ENCODE measurements at places on chromosomes 11 and 22.

- no peak for DNase-seq
These were observed 9.5 kb downstream of the FREY1 start for GRCh38 chr11:45897556-45897955.

GRCh38 chr22:32271389-32271788 lies 16.2 kb upstream of the SLC5A4 start:
- DNase-seq = no peak

DNA sequence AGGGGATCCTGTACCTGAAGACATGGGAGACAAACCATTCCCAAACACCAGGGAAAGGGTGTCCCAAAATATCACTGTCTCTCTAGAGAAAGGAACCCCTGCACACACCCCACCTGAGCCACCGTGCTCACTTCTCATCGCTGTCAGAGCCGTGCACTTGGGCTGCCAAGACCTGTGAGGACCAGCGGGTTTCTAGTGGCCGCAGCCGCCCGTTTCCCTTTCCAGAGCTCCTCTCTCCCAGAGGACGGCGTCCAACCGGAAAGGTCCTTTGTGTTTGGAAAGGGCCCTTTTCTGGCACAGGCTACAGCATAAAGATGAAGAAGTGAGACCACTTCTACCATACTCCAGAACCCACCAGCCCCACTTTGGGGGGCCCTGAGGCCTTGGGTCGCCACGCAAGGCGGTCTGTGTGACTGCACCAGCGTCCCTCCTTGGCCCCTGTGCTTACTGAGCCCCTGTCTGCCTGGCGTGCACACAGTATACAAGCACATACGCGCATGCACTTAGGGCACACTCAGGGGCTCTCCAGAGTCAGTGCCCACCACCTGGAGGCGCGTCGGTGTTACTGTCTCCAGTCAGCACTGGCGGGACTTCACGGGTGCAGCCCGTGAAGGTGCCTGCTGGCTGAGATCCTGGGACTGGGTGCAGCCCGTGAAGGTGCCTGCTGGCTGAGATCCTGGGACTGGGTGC lies 381.8 kb downstream of the TBC1D22A start:
- no peak for DNase-seq

GRCh38 chr22:47397673-47398072 lies 635.2 kb downstream of the TBC1D22A start:
- no peak for DNase-seq

GRCh38 chr22:38935023-38935422 lies 22.4 kb upstream of the APOBEC3A start:
- no peak for DNase-seq

DNA sequence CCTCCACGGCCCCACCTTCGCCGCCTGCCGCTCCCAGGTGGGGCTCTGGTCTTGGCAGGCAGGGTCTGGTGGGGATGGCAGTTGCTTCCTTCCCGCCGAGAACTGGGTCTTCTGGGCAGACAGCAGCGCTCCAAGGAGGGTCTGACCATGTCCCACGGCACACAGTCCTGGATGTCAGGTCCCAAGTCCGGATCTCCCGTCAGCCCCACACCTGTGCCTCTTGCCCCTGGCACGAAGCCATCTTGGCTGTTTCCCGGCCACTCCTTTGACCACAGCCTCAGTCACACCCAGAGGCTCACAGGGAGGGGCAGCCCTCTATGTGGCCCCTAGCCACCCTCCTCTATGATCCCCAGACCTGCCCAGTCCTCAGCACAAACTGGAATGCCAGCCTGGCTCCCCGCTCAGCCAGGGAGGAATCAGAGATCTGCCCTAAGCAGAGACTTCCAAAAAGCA lies 14.3 kb downstream of the MUC5B start:
- no peak for DNase-seq

- no peak for DNase-seq
These were observed 11.2 kb downstream of the MB start for GRCh38 chr22:35605851-35606481.

DNA sequence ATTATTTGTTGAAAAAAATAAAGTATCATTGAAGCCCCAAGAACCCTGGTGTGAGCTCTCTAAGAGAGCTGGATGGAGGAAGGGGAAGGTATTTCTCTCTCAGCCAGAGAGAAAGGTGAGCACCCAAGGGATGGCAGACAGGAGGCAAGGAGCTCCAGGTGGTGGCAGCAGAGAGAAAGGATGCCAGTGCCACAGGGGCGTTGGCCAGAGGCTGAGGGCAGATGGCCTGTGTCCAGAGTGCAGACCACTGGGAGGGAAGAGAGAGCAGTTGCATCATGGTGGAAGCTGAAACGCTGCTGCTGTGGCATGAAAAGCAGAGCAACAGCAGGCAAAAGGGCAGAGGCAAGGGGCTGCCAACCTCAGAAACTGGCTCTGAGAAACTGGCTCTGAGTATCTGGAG lies 8.5 kb downstream of the SPON1 start:
- no peak for DNase-seq

Data from stimulated activated CD4-positive, alpha-beta T cell treated with anti-CD3 and anti-CD28 coated beads, Interleukin-4, amount 100 ng/mL, for 24 hours (primary cell).